ENCODE measurements at places on chromosomes 5 and 9.

DNA sequence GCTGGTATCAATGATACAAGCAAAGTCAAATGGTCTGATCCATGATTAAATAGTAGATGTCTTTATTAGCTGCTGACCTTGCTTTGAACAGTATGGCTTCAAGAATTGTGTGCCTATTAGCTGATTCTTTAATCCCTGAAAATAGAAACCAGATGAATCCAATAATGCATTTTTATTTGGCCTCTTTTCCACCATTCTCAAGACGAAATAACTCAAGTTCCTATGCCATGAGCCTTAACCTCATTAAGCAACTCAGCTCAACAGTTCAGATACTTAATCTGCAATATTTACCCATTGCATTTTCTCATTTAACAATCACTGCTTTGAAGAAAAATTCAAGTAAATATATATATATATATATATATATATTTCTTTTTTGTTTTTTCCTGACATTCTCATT, 588.6 kb upstream of the MEF2C start:
- DNase-seq = no peak
- H3K4me1 ChIP-seq = peaks cover 10% of the 10 kb centered on the region
- H3K36me3 ChIP-seq = no peaks in the 10 kb centered on the region
- H3K27ac ChIP-seq = no peak overlapping the region
- no peak overlapping the region for H3K4me3 ChIP-seq
- no peaks in the 10 kb centered on the region for H3K27me3 ChIP-seq

DNA sequence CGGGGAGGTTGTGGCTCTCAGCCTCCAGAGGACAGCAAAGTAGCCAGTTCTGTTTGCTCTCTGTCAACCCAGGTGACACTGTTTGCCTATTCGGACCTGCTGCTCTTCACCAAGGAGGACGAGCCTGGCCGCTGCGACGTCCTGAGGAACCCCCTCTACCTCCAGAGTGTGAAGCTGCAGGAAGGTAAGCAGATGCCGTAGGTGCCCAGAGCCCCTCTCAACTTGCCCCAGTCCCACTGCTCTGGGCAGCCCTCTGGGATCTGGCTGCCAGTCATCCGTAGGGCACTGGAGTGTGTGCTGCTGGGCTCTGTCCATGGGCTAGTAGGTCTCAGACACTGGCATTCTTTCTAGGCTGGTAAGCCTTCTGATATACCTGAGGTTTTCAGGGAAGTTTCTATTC, 59.3 kb downstream of the RGS3 start:
- no peaks in the 10 kb centered on the region for H3K27me3 ChIP-seq
- peak overlapping the region; percentile 59 for H3K27ac ChIP-seq
- peaks cover 6% of the 10 kb centered on the region for H3K36me3 ChIP-seq

DNA sequence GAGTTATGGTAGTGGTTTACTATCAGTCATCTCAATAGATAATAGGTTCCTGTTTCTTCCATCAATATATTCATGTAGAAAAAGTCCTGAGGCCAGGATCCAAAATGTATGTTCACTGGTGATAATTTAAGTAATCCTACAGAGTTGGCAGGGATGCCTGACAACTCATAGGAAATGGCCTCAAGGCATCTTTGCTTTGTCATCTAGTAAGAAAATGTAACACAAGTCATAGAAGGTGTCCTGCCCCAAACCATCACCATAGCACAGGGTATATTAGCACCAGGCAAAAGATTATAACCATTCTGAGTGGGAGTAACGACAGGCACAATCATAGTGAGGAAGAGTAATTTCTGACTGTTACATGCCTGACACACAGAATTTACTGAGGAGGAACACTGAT, 257.0 kb downstream of the TMEM167A start:
- DNase-seq = no peak
- no peak overlapping the region for H3K4me3 ChIP-seq
- no peaks in the 10 kb centered on the region for H3K27me3 ChIP-seq
- H3K27ac ChIP-seq = no peak overlapping the region
- H3K36me3 ChIP-seq = no peaks in the 10 kb centered on the region

DNA sequence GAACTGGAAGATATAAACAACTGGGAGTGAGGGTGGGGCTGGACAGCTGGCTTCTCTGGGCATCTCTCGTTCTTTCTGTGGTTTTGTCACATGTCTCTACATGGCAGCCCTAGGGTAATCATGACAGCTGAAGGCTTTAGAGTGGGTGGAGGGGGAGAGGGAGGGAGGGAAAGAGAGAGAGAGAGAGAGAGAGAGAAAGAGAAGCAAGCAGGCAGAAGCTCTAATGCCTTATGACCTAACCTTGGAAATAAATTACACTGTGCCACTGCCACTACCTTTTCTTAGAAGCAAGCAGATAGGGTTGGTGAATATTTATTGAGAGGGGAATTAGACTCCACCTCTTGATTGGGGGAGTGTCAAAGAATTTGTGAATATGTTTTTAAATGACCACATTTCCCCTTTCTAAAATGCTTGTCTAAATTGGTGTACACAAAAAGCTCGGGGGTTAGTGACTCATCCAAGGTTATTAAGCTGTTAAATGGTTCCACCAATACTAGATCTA, 2.6 kb upstream of the DAPK1 start:
- no peaks in the 10 kb centered on the region for H3K36me3 ChIP-seq
- no peak overlapping the region for H3K27ac ChIP-seq
- no peak for DNase-seq
- no peaks in the 10 kb centered on the region for H3K27me3 ChIP-seq
- no peak overlapping the region for H3K4me3 ChIP-seq

GRCh38 chr9:13589034-13589737, 309.7 kb upstream of the MPDZ start:
- DNase-seq = no peak
- H3K4me1 ChIP-seq = no peaks in the 10 kb centered on the region

GRCh38 chr5:56919942-56920662, 10.7 kb downstream of the SETD9 start:
- H3K4me3 ChIP-seq = no peak overlapping the region
- no peak for DNase-seq
- no peak overlapping the region for H3K27ac ChIP-seq
- no peaks in the 10 kb centered on the region for H3K36me3 ChIP-seq

DNA sequence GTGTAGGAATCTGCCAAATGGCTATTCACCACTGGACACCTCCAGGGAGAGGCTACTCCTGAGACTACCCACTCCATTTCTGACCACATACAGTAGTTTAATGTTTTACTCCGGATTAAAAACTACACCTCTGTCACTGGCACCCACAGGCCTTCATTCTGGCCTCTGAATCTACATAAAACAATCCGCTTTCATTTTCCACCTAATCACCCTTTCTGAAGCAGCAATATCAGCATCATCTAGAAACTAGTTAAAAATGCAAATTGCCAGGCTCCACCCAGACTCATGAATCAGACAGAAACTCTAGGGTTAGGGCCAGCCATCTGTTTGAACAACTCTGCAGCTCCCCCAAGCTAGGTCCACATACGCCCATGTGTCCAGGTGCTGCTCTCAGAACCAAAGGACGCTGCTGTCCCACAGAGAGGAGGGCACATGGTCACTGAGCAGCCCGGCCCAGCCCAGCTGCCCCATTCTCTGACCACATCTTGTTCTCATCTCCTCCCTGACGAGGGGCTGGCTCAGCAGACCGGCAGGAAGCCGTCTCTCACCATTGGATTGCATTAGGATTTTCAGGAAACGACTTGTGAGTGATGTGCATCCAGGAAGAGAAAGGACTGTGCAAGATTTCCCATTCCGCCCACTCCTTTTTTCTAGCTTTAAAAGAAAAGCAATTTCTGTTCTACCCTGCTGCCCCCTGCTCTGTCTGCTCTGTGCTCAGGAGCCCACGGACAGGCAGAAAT, 34.7 kb downstream of the ADAM19 start:
- H3K27ac ChIP-seq = peak overlapping the region; percentile 55
- H3K36me3 ChIP-seq = no peaks in the 10 kb centered on the region
- H3K4me1 ChIP-seq = peaks cover 27% of the 10 kb centered on the region
- no peaks in the 10 kb centered on the region for H3K27me3 ChIP-seq

All from Caco-2 (cell line).